ENCODE measurements at places on chromosomes 1 and 21.

- DNase-seq: no peak
Observed at GRCh38 chr1:39333296-39333695, 128.8 kb downstream of the MACF1 start.

GRCh38 chr1:39561279-39561678, 15.3 kb downstream of the PABPC4 start:
- no peak for DNase-seq

DNA sequence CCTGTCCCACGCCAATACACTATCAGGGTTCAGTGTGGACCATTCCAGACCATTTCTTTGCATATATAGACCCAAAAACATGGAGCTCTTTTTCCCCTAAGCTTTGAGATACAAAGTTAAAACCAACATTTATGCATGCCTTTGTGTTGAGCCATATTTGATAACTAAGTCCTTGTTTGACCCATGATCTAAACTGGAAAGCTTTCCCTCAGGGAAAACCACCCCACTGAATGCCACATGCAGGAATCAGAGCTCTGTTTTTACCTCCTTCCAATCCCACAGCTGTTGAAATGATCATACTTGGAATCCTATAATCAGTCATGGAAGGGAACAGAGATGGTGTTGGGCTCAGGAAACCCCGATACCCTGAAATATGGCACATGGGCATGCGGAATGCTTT, 14.8 kb upstream of the SLC45A1 start:
- DNase-seq: no peak

- DNase-seq: peak; percentile 27
Observed at GRCh38 chr1:231731268-231731667, 104.7 kb downstream of the DISC1 start.

GRCh38 chr1:156160000-156160742, 6.8 kb downstream of the SEMA4A start:
- DNase-seq: no peak

GRCh38 chr1:53076721-53077598, 14.9 kb downstream of the PODN start:
- no peak for DNase-seq

DNA sequence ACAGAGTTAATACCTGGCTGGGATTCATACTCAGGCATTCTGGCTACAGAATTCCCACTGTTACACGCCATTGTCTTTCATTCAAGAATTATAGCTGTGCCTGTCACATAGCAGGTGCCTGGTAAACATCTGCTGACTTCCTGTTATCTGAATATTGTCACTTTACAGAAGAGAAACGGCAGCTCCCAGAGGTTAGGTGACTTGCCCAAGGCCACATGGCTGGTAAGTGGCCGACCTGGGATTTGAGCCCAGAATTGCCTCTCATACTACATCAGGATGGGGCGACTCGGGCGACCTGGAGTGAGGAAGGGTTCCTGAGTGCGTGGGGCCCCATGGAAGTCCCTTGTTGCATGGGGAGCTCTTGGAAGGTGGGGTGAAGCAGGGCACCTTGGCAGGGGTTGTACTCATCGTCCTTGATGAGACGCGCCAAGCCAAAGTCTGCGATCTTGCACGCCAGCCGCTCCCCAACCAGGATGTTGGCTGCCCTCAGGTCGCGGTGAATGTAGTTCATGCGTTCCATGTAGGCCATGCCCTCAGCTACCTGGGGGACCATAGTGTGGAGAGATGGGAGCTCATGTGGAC, 10.2 kb upstream of the AHDC1 start:
- no peak for DNase-seq

DNA sequence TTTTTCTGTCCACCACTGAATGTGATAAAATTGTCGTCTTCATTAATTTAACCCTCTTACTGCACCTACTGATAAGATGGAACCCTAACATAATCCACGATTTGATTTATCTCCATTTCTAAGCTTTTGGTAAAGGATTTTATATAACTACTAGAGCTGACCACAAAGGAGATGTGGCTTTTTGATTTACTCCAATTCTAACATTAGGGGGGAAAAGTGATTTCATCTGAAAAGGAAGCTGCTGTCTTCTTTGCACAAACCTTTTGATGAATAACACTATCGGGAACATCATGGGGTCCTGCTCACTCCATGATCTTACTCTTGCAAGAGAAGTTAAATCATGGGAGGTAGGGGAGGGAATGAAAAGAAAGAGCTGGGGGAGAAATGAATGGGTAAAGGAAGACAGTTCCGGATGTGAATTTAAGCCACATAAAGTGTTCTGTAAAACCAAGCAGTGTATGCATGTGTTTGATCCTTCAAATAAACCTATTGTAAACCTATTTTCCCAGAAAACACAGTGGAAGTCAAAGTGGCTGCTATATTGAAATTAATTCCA, 161.8 kb downstream of the GABPA start:
- no peak for DNase-seq

- no peak for DNase-seq
Observed at GRCh38 chr1:244271691-244272308, 179.9 kb downstream of the ADSS2 start.

DNA sequence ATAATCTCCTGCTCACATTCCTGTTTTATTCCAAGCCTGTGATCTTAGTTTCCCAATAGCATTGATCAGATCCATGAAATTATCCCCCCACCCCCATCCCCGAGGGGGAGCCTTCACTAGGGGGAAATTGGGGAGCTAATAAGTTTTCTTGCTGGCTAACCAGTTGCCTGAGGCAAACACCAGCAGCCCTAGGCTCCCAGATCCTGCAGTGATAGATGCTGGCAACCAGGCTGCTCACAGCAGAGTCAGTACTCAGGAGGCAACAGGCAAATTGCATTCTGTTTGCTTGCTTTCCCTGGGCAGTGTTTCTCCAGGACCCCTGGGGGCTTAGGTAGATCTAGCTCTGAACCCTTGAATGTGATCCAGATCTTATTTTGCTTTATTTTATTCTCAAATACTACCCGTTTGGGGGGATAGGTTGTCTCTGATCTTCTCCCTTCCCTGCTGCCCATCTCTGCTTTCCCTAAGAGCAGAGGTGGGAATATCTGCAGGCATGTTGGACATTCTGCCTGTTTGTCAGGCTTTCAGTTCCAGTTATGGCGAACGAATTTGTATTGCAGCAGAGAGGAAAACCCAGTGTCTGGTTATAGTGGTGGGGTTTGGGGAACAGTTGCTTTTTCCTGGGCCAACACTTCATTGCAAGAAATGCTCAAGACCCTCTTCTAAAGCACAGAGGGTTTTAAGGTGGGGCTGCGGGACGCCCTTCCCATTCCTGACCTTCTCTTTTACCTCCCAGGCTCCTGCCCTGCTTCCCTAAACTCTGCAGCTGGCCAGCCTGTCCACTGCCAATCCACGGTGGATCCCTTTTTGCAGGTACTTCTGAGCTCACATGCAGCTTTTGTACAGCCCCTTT, 289.8 kb upstream of the PLXNA2 start:
- peak; percentile 34 for DNase-seq

DNA sequence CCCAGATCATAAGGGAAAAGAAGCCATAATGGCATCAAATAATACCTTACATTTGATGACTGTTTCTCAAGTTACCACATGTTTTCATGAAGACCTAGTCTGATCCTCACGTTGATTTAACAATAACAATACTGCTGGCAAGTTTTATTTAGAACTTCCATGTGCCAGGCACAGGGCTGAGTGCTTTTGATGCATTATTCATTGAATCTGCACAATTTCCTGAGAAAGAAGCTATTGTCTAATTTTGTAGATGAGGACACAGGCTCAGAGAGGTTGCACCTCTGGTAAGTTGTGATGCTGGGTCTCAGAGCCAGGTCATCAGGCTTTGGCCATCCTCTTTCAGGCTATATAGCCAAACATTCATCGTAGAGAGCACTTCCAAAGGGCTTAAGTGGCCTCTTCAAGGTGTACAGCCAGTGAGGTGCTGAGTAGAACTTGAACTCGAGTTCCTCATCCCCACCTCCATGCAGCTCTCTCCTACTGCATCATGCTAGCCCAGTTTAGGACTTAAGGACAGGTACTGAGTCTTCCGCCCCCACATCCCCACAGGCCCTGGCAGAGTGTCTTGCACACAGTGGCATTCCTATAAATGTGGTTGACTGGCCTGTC, 8.3 kb upstream of the PEF1 start:
- DNase-seq: no peak

- DNase-seq: no peak
Observed at GRCh38 chr1:214116258-214116657, 128.5 kb downstream of the PROX1 start.

DNA sequence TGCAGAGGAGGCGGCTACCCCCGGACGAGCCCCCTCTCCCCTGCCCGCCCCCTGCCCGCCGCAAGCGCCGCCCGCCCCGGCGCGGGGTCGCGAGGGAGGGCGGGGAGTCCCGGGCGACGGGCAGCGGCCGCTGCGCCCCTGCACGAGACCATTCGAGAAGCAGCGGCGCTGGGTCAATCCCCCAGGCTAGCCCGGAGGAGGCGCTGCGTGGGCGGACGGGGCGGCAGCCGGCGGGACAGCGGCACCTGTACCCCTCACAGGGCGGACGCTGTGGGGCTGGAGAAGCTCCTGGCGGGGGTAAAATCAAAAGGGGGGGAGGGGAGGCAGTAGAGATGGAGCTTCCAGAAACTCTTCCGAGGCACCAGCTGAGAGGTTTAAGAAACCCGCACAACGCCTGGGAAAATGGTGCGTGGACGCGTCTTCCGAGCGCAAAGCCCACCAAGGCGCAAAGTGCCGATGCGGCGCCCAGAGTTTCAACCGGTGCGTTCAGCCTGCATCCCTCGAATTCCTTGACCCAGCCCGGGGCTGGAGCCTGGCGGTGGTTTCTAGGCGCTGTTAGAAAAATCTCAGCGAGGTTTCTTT, at the start of gene PLPPR5:
Gene PLPPR5 (minus strand): TSS at position 1 of the 582 bp plus-strand sequence. CDS start 190 bp downstream, outside the sequence.
- peak; percentile 60 for DNase-seq

DNA sequence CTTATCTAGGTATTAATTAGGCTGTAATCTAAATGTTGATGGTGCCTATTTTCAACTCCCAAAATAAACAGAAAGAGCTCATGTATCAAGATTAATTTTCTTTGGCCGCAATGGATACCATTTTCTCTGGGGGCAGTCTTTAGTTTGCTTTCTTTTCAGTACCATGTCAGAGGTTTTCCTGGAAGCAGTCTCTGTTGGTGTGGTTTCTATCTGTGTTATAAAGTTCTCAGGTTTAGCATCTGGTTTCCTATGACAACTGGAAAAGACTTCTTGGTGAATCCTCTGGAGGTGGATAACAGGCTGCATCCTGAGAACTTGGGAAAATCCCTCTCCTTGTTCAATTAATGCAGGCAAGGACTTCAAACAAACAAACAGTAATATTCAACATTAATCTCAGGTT, 38.7 kb upstream of the BATF3 start:
- no peak for DNase-seq

DNA sequence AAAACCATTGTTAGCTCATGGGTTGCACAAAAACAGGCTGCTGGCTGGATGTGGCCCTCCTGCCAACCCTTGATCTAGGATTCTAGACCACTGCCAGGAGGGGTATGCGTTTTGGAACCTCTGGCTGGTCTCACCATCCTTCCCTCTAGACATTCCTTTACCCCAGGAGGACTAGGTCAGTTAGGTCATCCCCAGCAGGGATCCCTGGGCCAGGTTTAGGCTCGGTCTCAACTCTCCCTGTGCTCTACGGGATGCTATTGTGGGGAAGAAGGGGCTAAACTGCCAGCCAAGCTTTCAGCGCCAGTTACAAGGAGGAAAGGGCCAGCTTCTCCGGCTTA, 22.7 kb downstream of the SLC2A1 start:
- DNase-seq: peak; percentile 66

- no peak for DNase-seq
Observed at GRCh38 chr1:115671176-115671934, 29.6 kb downstream of the VANGL1 start.

DNA sequence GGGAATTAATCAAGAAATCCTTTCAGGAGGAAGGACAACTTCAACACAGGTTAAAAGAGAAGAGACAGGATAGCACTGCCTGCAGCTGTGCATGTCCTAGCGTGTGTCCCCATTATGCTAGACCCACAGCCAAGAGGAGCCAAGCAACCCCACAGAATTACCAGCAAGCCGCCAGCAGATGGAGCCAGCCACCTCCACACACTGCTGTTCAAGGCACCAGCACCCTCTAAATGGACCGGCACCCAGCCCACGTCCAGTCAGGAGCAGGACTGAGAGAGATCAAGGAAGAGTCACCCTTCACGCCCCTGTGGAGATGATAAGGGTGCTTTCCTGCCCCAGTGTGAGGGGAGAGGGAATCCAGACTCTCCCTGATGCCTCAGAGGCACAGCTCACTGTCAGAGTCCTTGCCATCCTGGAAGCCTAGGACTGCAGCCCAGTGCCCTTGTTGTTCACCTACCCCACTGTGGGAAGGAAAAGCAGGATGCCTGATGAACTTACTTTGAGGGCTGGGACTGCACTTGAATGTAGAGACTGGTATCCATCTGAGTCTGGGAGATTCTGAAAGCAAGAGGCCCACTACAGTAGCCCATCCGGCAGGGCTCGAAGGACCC, 37.1 kb upstream of the CTTNBP2NL start:
- DNase-seq: peak; percentile 70

DNA sequence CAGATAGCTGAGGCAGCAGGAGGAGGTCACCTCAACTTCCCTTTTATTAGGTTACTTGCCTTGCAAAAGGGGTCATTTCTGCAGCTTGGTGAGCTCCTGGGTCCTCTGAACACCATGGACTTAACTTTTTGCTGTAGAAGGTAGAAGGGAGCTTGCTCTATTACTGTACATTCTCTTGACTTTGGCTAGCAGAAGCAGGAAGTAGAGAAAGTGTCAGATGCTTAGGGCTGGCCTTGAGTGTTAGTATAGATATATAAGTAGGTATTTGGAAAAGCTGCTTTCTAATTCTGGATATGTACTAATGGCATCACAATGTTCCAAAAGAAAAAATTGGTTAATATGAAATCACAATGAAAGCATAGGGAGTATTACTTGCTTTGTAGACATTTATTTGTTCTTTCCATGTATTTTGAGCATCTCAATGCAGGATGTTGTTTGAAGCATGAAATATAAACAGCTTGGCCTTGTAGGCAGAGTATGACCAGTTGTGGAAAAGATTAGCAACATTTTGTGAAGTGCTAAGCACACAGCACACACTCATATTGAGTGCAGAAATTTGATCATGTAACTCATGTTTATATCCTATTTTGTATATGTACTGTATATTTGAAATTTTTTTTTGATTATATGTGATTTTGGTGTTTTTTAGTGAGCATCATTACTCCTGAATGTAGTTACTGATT, 108.8 kb downstream of the DYRK1A start:
- no peak for DNase-seq

DNA sequence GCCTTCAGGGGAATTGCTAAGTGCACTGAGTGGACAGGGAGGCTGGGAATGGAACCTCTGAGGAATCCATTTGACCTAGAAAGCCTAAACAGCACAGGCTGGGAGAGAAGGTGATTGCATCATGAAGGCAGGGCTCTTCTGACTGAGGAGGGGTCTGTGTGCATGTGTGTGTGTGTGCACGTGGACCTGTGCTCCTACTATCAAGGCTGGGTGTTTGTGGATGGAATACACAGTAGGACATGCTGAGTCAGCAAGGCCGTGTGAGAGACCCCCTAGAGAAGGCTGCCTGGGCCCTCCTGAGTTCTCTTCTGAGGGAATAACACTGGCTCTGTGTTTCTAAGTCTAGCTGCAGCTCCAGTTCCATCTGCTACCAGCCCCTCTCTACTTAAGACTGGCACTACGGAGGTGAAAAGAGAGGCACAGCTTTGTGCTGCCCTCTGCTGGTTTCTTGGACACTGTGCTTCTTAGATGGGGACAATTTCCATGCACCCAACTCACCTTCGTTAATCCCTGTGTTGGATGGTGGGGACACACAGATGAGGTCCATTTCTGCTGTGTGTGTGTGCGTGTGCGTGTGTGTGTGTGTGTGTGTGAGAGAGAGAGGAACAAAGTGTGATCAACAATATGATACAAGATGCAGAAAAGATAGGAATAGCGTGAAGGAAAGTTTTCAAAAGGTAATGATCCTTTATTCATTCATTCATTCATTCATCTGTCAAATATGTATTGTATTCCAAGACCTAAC, 6.2 kb upstream of the EFCAB14 start:
- DNase-seq: peak; percentile 87

GRCh38 chr1:206079135-206079534, 26.2 kb downstream of the RHEX start:
- DNase-seq: no peak

Data from mesendoderm (in vitro differentiated cells).